Activated CD8-positive, alpha-beta memory T cell treated with anti-CD3 and anti-CD28 coated beads, Interleukin-2, amount 50 U/mL, for 4 hours (primary cell): ENCODE measurements at places on chromosomes 5 and 9.

- DNase-seq: no peak
Observed at GRCh38 chr5:178309271-178310013, 76.8 kb upstream of the PHYKPL start.

- DNase-seq: no peak
Observed at GRCh38 chr5:149110406-149110805, 30.9 kb upstream of the ABLIM3 start.

DNA sequence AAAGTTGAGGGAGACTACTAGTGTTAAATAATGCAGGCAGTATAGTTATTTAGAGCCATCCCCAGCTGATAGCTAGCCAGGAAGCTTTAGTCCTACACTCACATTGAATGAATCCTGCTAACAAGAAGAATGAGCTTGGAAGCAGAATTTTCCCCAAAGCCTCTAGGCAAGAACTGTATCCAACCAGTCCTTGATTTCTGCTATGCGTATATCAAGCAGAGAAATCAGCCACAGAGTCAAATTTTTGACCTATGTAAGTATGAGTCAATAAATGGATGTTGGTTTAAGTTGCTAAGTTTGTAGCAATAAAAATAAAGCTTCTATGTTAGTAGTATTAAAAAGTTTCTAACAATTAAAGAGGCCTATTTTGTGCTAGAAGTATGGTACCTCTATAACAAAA lies 672.1 kb upstream of the CHD1 start:
- no peak for DNase-seq

GRCh38 chr9:98831696-98832095 lies 24.2 kb downstream of the GALNT12 start:
- DNase-seq: no peak
